ENCODE measurements at places on chromosomes 16 and 17. TPM values are rescaled to one million over a fixed set of nuclear protein-coding genes. Genes with fewer than 3 reads are reported as not detected.

GRCh38 chr17:77003699-77004098, 135.5 kb downstream of the MGAT5B start:
- no peaks in the 10 kb centered on the region for H3K27me3 ChIP-seq
- no peak overlapping the region for H3K27ac ChIP-seq
- DNase-seq, result no peak
- no peak overlapping the region for H3K4me3 ChIP-seq
- no peaks in the 10 kb centered on the region for H3K36me3 ChIP-seq

- H3K4me3 ChIP-seq, result no peak overlapping the region
- peak overlapping the region; percentile 62 for H3K27ac ChIP-seq
- H3K36me3 ChIP-seq, result no peaks in the 10 kb centered on the region
Measured at GRCh38 chr17:3641014-3641413, 4.5 kb downstream of the CTNS start.

- DNase-seq, result no peak
- no peak overlapping the region for H3K27ac ChIP-seq
- peaks cover 35% of the 10 kb centered on the region for H3K36me3 ChIP-seq
- H3K27me3 ChIP-seq, result peaks cover 4% of the 10 kb centered on the region
- H3K4me3 ChIP-seq, result no peak overlapping the region
Measured at GRCh38 chr17:260944-261343, 79.5 kb upstream of the DOC2B start.

DNA sequence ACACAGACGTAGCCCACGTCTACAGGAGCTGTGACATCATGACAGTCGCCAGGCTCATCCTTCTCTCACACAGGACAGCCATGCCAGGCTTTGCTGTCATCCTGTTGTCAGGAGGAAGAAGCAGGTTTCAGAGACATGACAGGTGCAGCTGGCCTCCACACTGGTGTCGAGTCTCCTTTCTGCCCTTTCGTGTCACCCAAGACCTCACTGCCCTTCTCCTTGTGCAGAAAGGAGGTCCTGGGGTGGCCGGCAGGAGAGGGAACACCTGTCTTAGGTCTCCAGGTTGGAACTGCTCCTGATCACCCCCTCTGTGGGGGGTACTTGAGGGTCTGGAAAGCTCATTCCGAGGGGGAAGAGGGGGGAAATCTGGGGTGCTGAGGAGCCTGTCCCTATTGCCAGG, 41.6 kb upstream of the IRF8 start:
- H3K36me3 ChIP-seq, result no peaks in the 10 kb centered on the region
- H3K4me1 ChIP-seq, result no peaks in the 10 kb centered on the region
- no peaks in the 10 kb centered on the region for H3K27me3 ChIP-seq
- H3K27ac ChIP-seq, result no peak overlapping the region
- no peak overlapping the region for H3K4me3 ChIP-seq

GRCh38 chr17:3627769-3628167, 8.3 kb downstream of the SHPK start:
- no peaks in the 10 kb centered on the region for H3K4me1 ChIP-seq
- no peak overlapping the region for H3K4me3 ChIP-seq
- DNase-seq, result no peak

DNA sequence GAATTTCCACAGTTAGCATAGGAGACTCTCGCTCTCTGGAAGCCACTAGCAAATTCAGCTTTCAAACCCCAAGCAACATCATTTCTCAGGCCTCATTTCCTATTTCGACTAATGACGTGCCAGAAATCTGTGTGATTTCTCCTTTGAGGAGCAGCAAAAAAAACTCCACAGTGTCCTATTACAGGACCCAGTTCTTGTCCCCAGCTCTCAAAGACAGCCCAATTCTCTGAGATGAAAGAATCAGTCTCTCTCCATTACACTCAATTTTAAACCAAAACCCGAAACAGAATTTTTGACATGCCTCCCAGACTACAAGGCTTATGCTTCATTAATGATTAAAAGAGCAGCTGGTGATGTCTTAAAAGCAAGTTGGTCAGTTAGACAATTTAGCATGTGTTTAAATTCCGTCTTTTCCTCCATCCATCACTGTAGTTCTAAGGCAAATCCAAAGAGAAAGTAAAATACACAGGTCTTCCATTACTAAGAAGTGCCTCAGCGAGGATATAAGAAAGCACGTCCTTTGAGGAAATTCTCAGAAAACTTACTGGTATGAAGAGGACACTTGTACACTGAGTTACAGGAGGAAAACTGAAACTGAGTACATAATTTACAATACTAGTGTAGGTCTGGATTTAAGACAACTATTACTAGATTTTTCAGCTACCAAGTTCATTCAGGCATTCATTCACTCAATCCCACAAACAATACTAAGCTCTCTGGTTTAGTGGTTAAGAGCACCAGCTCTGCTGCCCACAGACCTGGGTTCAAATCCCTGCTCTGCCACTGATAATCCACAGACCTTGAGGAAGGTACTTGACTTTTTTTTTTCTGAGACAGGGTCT, 12.5 kb downstream of the TOM1L2 start:
- DNase-seq, result no peak
- no peaks in the 10 kb centered on the region for H3K27me3 ChIP-seq
- H3K4me3 ChIP-seq, result peak overlapping the region; percentile 5
- H3K4me1 ChIP-seq, result peaks cover 21% of the 10 kb centered on the region
- H3K27ac ChIP-seq, result peak overlapping the region; percentile 78
- H3K36me3 ChIP-seq, result peaks cover 4% of the 10 kb centered on the region

- H3K4me3 ChIP-seq, result no peak overlapping the region
- peak overlapping the region; percentile 35 for H3K27ac ChIP-seq
- H3K4me1 ChIP-seq, result peaks cover 30% of the 10 kb centered on the region
- H3K36me3 ChIP-seq, result peaks cover 64% of the 10 kb centered on the region
- H3K27me3 ChIP-seq, result no peaks in the 10 kb centered on the region
- peak; percentile 96 for DNase-seq
Measured at GRCh38 chr17:81254955-81255717, 16.0 kb downstream of the NDUFAF8 start.

DNA sequence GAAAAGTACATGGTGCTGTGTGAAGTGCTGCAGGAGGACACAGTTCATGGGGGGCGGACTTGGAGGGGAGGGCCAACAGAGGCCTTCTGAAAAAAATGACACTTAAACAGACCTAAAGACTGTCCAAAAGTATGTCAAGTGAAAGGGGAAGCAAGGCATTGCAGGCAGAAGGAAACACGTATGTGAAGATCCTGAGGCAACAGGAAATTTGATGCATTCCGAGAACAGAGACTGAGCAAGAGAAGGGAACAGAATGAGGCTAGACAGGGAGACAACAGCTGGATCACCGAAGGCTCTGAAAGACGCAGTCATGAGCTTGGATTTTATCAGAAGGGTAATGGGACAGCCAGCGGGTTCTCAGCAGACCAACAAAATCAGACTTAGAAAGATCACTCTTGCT, 1.1 kb downstream of the IFT20 start:
- H3K27ac ChIP-seq, result peak overlapping the region; percentile 97
- peaks cover 39% of the 10 kb centered on the region for H3K4me1 ChIP-seq
- peaks cover 28% of the 10 kb centered on the region for H3K36me3 ChIP-seq
- H3K4me3 ChIP-seq, result peak overlapping the region; percentile 96

GRCh38 chr16:57661936-57662906, 5.9 kb upstream of the ADGRG3 start:
- H3K27me3 ChIP-seq, result no peaks in the 10 kb centered on the region
- H3K4me1 ChIP-seq, result no peaks in the 10 kb centered on the region
- DNase-seq, result no peak

DNA sequence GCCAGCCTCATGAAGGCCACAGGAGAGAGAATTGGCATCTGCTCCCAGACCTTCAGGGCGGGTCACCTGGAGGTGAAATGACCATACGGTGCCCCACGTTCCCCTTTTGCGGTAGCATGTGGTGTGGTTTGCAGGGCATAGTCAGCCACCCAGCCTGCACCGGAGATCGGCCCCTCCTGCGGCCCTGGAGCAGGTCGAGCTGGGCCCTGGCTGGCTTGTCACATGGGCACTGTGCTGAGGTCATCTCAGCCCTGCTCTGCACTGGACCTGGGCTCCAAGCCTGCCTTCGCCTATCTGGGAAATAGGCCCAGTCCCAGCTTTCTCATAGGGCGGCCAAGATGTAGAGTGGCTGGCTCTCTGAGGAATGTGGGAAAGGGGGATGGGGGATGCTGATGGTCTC, 16.2 kb downstream of the GSE1 start:
- H3K27ac ChIP-seq, result no peak overlapping the region
- no peak overlapping the region for H3K4me3 ChIP-seq
- H3K4me1 ChIP-seq, result peaks cover 71% of the 10 kb centered on the region

DNA sequence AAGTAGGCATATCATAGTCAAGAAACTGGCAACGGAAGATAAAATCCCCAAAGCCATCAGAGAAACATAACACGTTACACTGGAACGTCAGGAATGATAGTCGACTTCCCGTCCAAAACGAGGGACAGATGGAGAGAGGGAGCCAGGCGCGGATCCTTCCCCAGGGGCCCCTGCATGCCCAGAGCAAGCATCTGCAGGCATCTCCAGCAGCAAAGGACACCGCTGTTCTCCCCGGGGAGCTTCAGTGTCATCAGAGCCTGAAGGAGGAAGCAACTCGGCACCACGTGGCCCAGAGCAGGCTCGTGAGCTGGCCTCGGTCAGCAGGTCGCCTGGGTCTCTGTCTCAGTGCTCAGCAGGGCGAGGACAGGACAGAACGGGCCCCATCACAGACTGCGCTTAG, 50.1 kb downstream of the LMF1 start:
- no peaks in the 10 kb centered on the region for H3K27me3 ChIP-seq
- H3K4me3 ChIP-seq, result no peak overlapping the region
- H3K4me1 ChIP-seq, result no peaks in the 10 kb centered on the region
- peaks cover 59% of the 10 kb centered on the region for H3K36me3 ChIP-seq
- no peak overlapping the region for H3K27ac ChIP-seq

DNA sequence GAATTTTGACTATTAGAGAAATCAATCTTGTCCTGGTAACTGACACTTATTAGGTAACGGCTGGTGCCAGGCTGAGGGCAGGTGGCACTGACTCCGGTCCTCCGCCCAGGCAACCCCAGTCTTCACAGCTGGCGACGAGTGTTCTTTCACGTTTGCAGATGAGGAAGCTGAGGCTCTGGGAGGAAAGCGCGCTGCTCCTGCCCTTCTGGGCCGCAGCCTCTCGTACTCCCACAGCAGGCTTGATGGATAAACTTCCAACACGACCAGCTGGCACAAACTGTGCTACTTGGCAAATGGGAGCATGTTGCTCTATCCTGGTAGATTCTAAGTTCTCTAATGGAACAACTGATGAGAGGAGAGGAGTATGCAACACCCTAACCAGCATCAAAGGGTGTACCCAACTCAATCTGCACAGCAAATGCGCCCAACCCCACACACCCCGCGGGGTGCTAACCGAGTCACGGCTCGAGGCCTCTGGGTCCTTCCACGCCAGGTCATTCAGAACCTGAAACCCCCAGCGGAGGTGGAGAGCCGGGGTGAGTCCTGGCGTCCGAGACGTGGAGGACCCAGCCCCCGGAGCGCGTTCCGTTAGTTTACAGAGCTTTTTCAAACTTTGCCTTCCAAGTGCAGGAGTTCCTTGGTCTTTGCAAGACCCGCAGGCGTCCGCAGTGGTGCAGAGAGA, 477 bp upstream of the SLC47A1 start:
- peaks cover 17% of the 10 kb centered on the region for H3K4me1 ChIP-seq
- peak overlapping the region; percentile 71 for H3K4me3 ChIP-seq
- no peak for DNase-seq

- no peaks in the 10 kb centered on the region for H3K27me3 ChIP-seq
- DNase-seq, result no peak
- no peaks in the 10 kb centered on the region for H3K36me3 ChIP-seq
- H3K27ac ChIP-seq, result no peak overlapping the region
- no peaks in the 10 kb centered on the region for H3K4me1 ChIP-seq
Measured at GRCh38 chr16:23976524-23976923, 140.7 kb downstream of the PRKCB start.

DNA sequence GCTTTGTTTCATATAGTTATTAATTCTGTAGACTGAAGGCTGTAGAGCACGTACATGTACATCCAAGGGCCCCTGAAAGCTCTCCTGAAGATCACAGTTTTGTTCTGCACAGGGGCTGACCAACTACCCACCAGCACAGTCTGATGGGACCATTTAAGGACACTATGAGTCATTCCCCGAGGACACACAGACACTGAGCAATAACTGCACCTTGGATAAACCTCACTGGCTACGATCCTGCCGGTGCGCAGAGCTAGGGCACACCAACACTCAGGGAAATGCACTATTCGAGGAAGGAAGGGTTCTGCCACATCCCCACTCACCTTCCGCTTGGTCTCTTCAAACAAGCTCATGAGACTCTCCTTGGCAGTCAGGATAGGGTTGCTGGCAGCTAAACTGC, 20.3 kb downstream of the SMG6 start:
- peaks cover 8% of the 10 kb centered on the region for H3K4me1 ChIP-seq
- no peak overlapping the region for H3K27ac ChIP-seq
- peaks cover 97% of the 10 kb centered on the region for H3K36me3 ChIP-seq
- H3K4me3 ChIP-seq, result no peak overlapping the region

DNA sequence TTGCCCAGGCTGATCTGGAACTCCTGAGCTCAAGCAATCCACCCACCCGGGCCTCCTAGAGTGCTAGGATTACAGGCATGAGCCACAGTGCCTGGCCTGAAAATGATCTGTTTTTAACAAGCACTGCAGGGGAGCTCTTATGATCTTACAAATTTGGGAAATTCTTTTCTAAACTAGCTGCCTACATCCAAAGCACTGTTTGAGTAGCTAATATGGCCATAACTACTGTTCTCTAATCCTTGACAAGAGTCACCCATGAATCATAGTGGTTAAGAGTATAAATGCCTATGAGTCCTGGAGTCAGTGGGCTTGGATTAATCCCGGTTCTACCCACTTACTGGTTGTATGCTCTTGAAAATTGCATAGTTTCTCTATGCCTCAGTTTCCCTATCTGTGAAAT, 1.4 kb upstream of the CPPED1 start:
- H3K4me1 ChIP-seq, result peaks cover 39% of the 10 kb centered on the region
- no peaks in the 10 kb centered on the region for H3K27me3 ChIP-seq
- no peaks in the 10 kb centered on the region for H3K36me3 ChIP-seq
- H3K4me3 ChIP-seq, result no peak overlapping the region
- H3K27ac ChIP-seq, result no peak overlapping the region
- DNase-seq, result no peak

- no peak for DNase-seq
- H3K4me3 ChIP-seq, result no peak overlapping the region
- H3K27me3 ChIP-seq, result no peaks in the 10 kb centered on the region
- H3K27ac ChIP-seq, result no peak overlapping the region
Measured at GRCh38 chr16:48139517-48139916, 16.3 kb downstream of the ABCC12 start.

The BCL7C gene
- 21.7 TPM for total RNA-seq

The PRR35 gene
- not detected for total RNA-seq

The ARL5C gene
- total RNA-seq, result not detected

The TIGD7 gene
- 1.6 TPM for total RNA-seq

The TMEM204 gene
- 9.4 TPM for total RNA-seq
